EH (cell line): ENCODE measurements at places on chromosomes 1 and 21.

GRCh38 chr1:73821520-73821919 lies 376.5 kb downstream of the LRRIQ3 start:
- no peak for DNase-seq

DNA sequence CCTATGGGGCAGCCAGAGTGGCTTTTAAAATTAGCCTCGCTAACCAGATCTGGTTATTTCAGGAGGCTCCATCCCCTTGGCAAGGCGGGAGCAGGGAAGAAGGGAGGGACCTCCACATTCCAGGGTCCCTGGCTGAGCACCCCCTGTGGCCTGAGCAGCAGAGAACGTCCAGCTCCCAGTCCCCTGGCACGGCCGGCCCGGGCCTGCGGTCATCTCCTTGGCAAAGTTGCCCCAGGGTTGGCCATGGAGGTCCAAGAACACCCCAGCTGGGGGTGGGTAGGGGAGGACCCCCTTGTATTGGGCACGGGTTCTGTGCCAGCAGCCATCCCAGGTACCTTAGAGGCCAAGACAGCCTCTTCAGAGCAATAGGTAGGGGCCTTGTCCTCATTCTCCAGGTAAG lies 75.9 kb downstream of the RAP1GAP start:
- no peak for DNase-seq

DNA sequence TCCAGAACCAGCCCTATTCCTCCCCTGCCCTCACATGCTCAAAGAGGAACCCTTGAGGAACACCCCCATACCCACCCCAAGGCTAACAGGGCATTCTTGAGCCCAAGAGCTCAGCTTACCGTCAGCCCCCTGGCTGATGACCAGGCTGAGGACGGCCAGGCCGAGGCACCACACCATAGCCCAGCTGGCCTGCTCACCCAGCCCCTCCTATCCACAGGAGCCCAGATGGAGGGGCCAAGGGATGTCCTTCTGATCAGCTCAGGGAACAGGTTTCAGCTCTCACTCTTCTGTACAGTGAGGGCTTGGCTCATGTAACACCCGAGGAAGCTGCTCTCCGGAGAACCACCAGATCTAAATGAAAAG lies 2.2 kb downstream of the IGSF9 start:
- no peak for DNase-seq

DNA sequence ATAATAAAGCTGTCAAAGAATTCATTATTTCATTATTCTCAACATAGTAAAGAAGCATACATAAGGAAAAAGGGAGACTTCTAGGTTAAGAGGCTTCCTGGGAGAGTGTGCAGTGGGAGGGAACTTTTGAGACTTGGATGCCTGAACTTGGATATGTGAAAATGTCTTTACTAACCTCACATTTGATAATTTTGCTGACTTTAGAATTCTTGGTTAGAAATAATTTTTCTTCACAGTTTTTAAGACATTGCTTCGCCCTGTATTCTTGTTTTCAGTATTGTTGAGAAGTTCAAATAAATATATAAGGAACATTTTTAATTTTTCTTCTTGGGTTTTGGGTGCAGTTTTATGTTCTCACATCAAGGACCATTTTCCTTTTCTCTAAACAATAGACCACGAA lies 40.0 kb downstream of the GPSM2 start:
- no peak for DNase-seq

- DNase-seq = no peak
These were observed 2.0 kb downstream of the PCP4 start for GRCh38 chr21:39869141-39869818.

- DNase-seq = no peak
These were observed 7.0 kb upstream of the IL23R start for GRCh38 chr1:67159233-67159632.

DNA sequence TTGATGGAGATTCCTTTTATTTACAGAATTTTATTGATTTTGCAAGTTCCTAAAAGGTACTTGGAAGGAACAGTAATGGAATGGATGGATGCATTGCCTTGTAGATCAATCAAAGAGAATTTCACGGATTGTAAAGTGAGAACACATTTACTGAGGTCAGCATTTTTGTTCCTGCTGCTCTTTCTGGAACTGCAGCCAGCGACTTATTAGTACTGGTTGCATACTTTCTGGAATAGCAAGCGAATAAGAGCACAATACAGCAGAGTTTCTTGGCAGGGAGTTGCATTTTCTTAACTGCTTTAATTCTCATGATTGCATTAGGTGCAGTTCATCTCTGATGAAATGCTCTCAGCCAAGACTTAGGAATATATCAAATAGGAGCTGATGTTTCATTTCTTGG lies 106.1 kb upstream of the CHODL start:
- no peak for DNase-seq

- no peak for DNase-seq
These were observed 6.6 kb downstream of the LRRC47 start for GRCh38 chr1:3789421-3790300.
